ENCODE measurements at places on chromosomes 2 and 18.

- no peak for DNase-seq
Observed at GRCh38 chr2:75055142-75055819, 96.8 kb downstream of the POLE4 start.

DNA sequence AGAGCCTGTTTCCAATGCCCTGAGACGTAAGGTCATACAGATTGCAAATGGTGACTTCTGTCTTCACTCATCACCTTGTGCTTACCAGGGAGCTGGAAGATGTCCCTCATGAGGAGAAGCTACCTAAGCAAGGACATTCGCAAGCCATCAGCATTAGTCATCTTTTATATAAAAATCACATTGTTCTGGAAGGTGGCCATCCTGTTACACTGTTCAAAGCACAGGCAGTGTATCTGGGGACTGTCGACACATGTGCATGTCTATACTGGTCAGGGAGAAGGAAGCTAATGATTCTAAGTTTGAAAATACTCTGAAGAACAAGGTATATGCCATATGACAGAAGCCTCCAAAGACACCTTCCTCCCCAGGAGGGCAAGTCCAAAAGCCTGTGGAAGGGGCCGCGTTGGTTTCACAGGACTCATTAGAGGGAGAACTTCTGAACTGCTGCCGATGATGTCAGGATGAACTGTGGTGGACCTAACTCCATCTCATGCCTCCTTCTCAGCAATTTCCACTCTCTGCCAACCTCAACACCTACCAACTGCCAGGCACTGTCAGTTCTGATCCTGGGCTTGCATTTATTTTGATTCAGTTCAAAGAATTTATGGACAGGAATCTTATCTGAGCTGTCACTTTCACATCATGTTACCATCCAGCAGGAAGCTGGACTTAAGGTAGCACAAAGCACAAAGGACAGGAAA, 39.4 kb downstream of the DNER start:
- DNase-seq = no peak

- DNase-seq = no peak
Observed at GRCh38 chr2:206887745-206888144, 51.6 kb upstream of the CPO start.

DNA sequence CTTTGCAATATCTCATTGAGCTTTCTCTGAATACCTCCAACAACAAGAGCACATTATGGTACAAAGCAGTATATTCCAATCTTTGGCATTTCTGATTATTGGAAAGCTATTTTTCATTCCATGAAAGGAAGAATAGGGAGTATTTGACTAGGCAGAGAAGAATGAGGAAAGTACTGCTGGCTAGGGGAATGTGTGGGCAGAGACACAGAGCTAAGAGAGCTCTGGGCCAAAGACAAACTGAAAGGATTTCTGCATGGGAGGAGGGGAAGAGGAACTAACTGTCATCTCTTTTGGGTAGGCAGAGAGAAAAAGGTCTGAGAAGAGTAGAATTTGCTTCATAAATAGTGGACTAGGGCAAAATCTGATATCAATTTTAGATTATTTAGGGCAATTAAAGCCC, 150.8 kb downstream of the CCDC85A start:
- DNase-seq = no peak

DNA sequence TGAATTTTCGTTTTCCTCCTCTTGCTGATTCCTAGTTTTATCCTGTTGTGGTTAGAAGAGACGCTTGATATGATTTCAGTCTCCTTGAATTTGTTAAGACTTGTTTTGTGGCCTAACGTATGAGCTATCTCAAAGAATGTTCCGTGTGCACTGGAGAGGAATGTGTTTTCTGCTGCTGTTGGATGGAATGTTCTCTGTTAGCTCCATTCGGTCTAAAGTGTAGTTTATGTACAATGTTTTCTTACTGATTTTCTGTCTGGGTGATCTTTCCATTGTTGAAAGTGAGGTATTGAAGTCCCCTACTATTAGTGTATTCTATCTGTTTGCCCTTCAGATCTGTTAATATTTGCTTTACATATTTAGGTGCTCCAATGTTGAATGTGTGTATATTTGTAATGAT, 25.9 kb downstream of the COLEC11 start:
- no peak for DNase-seq

GRCh38 chr2:88808083-88808482, 116.6 kb downstream of the RPIA start:
- no peak for DNase-seq

DNA sequence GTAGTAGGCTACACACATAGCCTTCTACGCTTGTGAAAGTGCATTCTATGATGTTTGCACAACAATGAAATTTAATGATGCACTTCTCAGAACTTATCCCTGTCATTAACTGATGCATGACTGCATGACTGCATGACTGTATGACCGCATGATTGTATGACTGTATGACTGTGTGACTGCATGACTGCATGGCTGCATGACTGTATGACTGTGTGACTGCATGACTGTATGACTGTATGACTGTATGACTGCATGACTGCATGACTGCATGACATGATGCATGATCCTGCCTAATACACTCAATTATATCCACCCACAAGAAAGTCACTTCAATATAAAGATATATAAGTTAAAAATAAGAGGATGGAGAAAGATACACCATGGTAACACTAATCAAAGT, 365.4 kb upstream of the FSIP2 start:
- DNase-seq = no peak

All from stimulated activated CD4-positive, alpha-beta T cell treated with anti-CD3 and anti-CD28 coated beads, Interleukin-15, amount 100 ng/mL, for 1 hour (primary cell).